ENCODE measurements at places on chromosomes 6 and 20.

GRCh38 chr6:131741688-131742393 is 31.0 kb upstream of the CTAGE9 start:
- DNase-seq: no peak

- no peak for DNase-seq
Observed at GRCh38 chr6:160137989-160138835, 16.6 kb downstream of the SLC22A1 start.

- no peak for DNase-seq
Observed at GRCh38 chr6:91744566-91744965, 1157.7 kb upstream of the MAP3K7 start.

- DNase-seq: no peak
Observed at GRCh38 chr20:31833130-31833930, 12.1 kb downstream of the FOXS1 start.

GRCh38 chr6:131954059-131954774 is 3.0 kb upstream of the CCN2 start:
- no peak for DNase-seq

GRCh38 chr20:61742097-61742825 is 323.4 kb downstream of the TAF4 start:
- DNase-seq: no peak

DNA sequence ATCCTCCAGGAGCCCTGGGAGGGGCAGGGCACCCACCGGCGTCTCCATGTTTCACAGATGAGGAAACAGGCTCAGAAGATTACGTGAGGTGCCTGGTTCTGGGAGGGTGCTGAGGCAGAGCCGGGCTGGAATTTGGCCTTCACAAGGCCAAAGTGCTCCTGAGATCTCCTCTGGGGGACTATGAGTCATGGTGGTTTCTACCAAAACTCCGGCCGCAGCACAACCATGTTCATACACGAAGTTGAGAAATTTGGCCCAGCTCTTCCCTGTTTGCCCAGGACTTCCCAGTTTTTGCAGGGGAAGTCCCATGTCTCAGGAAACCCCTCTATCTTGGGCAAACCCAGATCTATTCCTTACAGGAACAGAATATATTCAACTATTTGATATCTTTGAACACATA is 172.9 kb upstream of the CDYL start:
- DNase-seq: no peak

DNA sequence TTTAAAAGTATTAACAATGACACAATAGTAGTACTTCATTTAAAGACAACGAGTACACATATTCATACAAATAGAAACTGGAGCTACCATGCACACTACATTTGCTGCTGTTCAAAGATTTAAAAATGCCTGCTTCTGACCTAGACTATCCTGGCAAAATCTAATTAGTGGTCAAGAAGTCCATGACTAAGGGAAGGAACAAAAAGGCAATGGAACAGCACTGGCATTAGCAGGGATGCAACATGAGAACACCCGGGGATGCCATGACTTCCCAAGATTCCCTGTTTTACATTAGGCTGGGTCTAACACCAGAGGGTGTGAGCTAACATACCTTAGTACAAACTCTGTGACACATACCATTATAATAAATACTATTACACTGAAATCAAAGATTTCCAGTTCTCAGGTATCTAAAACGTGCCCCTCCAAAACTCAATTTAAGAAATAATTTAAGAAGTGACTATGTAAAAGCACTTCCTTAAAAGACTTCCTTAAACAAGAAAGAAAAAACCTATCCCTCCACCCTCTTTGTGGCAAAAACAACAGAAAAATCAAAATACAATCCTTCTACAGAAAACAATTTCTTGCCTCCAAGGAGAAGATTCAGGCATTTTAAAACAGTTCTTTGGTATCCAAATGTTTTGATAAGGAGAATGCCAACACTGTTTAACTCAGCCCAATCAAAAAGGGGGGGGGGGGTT is 25.5 kb downstream of the CHD6 start:
- no peak for DNase-seq

DNA sequence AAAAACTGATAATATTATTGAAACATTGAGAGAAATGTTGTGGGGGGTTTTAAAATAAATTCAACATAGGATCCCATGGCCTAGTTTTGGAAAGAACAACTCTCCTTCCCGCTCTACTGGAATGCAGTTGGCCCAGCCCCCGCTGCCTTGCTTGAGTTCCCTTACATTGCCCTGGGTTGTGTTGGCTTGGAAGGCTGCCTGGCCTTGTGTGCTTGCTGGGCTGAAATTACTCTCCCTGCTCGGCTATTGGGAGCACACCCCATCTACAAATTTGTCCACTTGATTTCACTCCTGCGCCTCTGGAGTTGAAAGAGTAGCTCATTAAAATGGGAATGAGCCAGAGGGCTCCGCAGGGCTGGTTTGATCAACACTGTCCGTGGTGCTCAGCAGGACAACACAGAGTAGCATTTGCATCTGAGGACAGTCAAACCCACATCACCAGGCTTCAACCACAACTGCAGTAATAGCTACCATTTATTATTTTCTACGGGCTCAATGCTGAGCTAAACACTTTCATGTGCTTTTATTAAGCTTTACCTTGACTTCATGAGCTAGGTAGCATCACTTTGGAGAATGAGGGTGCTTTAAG is 35.2 kb downstream of the DOK5 start:
- DNase-seq: no peak

- no peak for DNase-seq
Observed at GRCh38 chr6:72975352-72975752, 249.9 kb downstream of the KHDC1L start.

DNA sequence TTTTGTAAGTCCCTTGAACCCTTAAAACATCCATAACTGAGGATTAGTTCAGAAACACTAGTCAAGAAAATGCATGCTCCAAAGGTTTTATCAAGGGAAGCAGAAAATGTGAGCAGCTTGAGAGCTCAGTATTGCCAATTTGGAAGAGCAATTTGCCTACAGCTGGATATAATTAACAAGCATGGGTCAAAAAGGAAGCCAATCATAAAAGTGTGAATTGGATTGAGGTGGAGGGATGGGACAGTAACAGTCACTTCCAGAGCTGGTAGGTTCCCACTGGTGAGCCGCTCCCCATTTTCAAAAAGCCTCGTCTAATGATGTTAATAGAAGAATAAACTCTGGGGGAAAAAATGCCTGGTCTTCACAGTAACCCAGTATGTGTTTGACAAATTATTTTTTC is 5.0 kb upstream of the PTPRK start:
- DNase-seq: no peak

GRCh38 chr20:46509523-46509922 is 3.8 kb downstream of the ZNF334 start:
- no peak for DNase-seq

DNA sequence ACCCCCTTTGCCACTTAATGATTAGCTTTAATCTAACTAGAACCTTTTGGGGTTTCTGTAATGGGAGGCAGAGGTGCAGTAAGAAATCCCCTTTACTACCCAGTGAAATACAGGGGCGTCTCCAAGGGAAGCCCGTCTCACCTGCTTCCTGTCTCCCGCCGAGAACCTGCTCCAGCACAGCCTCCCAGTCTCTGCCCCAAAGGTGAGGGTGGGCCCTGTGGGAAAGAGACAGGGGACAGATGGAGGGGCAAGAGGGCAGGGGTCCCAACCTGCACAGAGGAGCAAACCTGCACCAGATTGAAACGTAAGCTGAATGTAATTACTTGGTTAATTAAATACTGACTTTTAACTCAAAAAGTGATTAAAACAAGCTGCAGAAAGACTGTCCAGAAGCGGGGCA is 474.2 kb upstream of the SULF2 start:
- DNase-seq: no peak

DNA sequence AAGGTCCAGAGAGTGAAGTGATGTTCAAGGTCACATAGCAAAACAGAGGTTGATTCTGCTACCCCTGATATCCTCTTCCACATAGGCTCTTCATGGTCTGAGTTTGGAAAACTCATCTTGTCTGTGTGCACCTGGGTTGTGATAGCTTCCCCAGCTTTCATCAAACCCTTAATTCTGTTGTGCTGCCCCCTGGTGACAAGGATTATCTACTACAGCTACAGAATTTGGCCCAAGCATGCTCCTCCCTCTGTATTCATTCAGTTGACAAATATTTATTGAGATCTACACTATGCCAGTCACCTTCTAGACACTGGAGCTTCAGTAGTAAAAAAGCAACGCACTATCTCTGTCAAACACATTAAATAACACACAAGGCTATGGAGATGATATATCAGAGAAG is 50.4 kb downstream of the SMPDL3A start:
- no peak for DNase-seq

GRCh38 chr6:4910037-4910760 is 93.6 kb downstream of the RPP40 start:
- DNase-seq: no peak

- no peak for DNase-seq
Observed at GRCh38 chr6:110201151-110201884, 21.1 kb downstream of the CDC40 start.

DNA sequence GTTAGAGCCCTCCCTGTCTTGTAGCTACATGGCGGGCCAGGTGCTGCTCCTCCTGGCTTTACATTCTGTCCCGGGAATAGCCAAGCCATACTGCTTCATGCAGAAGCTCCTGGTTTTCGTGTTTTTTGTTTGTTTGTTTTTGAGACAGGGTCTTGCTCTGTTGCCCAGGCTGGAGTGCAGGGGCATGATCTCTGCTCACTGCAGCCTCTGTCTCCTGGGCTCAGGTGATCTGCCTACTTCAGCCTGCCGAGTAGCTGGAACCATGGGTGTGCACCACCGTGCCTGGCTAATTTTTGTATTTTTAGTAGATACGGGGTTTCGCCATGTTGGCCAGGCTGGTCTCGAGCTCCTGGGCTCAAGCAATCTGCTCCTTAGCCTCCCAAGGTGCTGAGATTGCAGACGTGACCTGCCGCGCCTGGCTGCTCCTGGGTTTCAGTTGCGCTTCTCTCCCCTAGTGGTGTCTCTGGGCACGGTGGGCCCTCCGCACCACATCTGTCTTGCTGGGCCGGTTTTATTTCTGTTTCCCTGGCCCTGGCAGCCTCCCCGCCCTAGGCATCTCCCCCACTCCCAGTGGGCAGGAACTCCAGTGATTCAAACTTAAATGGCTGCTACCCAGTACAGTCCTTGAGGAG is 12.9 kb downstream of the CDYL start:
- DNase-seq: no peak

GRCh38 chr6:88266126-88266525 is 100.0 kb upstream of the CNR1 start:
- DNase-seq: no peak

DNA sequence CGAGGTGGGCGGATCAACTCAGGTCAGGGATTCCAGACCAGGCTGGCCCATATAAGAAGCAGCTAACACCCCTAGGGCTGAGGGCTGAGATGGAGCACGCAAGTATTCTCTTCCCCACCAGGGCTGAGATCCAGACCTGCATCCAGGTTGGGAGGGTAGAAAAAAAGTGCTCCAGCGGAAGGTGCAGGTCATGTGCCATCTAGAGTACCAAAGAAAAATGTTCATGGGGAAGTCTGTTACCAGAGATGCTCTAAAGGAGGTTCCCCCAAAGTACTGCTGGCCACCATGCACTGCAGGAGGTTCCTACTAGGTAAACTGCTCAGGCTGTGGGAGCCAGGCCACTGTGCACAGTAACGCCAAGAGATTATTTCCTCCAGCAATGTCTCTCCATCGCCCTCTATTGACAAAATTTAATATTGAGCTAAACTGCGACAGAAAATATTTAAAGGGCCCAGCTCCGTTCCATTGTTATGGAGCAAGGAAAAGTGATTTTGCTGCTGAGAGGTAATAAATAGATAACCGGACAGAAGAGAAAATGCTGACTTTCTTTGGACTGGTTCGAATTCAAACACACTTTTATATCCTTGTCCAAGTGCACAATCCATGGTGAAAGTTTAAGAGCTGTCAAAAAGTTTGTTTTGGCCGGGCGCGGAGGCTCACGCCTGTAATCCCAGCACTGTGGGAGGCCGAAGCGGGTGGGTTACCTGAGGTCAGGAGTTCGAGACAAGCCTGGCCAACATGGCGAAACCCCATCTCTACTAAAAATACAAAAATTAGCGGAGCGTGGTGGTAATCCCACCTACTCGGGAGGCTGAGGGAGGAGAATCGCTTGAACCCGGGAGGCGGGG is 159.9 kb downstream of the OR2B2 start:
- DNase-seq: no peak

DNA sequence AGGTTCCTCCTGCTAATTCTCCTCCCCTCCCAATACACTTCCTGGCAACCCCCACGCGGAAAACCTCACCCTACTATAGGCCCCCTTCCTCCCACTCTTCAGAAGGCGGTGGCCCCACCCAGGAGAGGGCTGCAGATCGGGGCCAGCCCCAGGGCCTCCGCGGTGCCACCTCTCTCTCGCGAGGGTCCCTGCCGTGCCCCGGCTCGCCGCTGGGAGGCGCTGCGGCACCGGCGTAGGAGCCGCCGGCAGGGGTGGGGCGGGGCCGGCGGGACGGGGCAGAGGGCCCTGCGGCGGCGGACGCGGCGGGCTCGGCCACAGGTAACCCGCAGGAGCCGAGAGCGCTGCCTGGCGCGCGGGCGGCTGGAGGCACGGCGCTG is at the start of gene ANKRD6:
Gene ANKRD6, plus strand, starts transcription at position 278 of the 377 bp plus-strand sequence. CDS start 133,825 bp downstream, outside the sequence.
- no peak for DNase-seq

GRCh38 chr6:148674306-148674705 is 72.5 kb upstream of the UST start:
- no peak for DNase-seq

DNA sequence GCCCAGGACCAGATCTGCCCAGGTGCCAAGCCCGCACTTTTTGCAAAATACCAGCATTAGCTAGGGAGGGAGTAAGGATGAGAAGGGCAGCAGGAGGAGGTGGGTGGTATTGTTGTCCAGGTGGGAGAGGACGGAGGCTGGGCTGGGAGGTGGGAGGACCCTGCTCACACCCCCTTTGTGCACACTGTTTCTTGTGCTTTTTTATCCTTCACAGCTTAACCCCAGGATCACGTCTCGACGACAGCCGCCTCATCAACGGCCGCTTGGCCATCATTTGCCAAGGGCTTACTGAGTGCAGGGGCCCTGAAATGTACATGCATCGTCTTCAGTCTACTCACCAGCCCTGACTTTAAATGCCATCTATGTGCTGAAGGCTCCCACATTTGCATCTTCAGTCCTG is 12.1 kb upstream of the TGM2 start:
- no peak for DNase-seq

- no peak for DNase-seq
Observed at GRCh38 chr20:59469267-59470252, 134.8 kb upstream of the PHACTR3 start.

DNA sequence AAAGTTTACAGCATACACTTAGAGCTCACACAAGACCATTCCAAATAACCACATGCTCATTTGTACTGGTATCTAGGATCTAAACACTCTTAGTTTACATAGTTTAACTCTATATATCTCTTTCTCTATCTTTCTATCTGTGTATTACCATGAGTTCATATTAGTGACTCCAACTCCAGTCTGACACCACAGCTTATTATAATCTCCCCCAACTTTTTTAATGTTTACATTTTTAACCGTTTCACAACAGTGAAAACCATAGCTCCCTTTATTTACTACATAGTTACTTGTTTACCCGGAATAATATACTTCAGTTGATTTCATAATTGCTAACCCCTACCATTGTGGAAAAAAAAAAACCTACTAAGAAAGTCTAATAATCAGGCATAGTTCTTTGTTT is 362.4 kb upstream of the RGS17 start:
- DNase-seq: no peak

GRCh38 chr6:42427871-42428270 is 23.9 kb downstream of the TRERF1 start:
- DNase-seq: no peak

GRCh38 chr6:15864038-15864707 is 201.3 kb upstream of the DTNBP1 start:
- DNase-seq: no peak

GRCh38 chr6:158474961-158475343 is 84.9 kb upstream of the TMEM181 start:
- DNase-seq: no peak
